Stimulated activated CD8-positive, alpha-beta memory T cell treated with anti-CD3 and anti-CD28 coated beads, Interleukin-12 subunit alpha, Interleukin-12 subunit beta, amount 100 ng/mL, for 1 hour (primary cell): ENCODE measurements at places on chromosomes 5 and 9.

GRCh38 chr9:79945495-79945894 is 373.7 kb downstream of the TLE4 start:
- DNase-seq = no peak

- DNase-seq = no peak
These were observed 50.8 kb downstream of the HMGCR start for GRCh38 chr5:75387806-75388205.

GRCh38 chr9:89204801-89205200 is 26.2 kb upstream of the SHC3 start:
- no peak for DNase-seq

DNA sequence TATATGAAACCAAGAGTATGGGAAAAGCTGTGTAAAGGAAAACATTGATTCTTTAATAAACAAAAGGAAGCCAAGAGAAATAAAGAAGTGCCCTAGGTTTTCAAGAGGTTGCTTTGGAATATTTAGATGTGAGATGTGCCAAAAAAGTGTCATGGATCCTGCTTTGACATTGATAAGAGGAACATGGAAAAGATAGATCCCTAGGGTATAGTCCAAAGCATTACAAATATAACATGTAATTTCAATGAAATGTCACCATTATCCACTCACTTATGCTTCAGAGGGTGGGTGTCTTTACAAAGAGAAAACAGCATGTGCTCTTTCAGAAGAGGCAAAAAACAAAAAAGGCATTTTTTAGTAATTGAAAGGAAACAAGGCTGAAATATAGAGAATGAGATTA is 1196.7 kb downstream of the EFNA5 start:
- no peak for DNase-seq

DNA sequence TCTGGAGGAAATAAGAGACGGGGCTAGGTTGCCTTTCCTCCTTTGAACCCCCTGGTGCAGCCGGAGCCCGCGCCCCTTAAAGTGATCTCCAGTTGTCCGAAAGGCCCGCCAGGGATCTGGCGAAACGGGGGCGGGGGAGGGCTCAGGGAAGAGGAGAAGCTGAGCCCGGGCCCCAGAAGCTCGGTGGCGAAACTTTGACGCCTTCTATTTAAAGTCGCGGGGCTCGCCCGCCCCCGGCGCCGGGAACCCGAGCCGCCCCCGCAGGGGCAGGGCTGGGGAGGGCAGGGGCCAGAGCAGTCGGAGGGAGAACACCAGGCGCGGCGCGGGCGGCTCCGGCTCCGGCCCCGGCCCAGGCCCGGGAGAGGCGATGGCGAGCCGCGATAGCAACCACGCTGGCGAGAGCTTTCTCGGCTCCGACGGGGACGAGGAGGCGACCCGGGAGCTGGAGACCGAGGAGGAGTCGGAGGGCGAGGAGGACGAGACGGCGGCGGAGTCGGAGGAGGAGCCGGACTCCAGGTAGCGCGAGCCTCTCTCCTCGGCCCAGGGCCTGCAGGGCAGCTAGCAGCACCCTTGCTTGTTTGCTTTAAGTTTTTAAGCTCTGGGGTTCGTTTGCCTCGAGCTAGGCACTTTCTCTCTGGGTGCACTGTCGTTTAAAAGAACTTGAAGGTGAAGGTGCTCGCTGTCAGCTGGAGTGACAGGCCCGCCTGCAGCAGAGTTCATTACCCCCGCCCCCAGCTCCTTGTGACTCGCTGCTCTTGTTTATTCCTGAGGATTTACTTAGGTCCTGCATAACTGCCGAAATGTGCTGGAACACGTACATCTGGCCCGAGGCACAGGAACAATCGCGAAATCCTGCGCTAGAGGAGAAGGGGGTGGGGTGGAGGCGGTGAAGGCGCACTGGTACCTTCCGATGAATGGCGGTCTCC is at the start of gene CMYA5:
CMYA5 (plus strand) TSS at position 296 of the 926 bp plus-strand sequence; CDS start at position 368, 72 bp downstream.
- DNase-seq = no peak

DNA sequence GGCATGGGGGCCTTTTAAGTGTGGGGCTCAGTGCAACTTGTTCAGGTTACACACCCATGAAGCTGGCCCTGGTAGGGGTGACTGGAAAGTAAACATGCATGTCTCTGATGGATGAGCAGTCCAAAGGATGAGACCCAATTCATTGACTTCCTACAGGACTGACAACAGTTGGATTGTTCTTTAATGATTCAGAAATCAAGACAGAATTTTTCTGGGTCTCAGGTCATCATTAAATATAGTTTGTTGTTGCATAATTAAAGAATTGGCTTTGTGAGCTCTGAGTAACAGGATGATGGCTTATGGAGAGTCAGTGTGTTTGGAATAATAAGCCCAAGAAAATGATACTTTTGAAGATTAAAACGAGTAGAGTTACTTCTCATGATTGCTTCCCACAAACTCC is 604.2 kb upstream of the CLINT1 start:
- DNase-seq = no peak
